NCI-H187 treated with DMSO at 0.1 percent for 48 hours (cell line): ENCODE measurements at places on chromosomes 3 and 15.

DNA sequence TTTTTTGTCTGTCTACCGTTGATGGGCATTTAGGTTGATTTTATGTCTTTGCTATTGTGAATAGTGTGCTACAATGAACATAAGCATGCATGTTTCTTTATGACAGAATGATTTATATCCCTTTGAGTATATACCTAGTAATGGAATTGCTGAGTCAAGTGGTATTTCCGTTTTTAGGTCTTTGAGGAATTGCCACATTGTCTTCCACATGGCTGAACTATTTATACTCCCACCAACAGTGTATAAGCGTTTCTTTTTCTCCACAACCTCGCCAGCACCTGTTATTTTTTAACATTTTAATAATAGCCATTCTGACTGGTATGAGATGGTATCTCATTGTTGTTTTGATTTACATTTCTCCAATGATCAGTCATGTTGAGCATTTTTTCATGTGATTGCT, 89.6 kb upstream of the GALNT15 start:
- no peak for DNase-seq

GRCh38 chr3:112038863-112039262, 4.3 kb downstream of the TMPRSS7 start:
- no peak for DNase-seq

DNA sequence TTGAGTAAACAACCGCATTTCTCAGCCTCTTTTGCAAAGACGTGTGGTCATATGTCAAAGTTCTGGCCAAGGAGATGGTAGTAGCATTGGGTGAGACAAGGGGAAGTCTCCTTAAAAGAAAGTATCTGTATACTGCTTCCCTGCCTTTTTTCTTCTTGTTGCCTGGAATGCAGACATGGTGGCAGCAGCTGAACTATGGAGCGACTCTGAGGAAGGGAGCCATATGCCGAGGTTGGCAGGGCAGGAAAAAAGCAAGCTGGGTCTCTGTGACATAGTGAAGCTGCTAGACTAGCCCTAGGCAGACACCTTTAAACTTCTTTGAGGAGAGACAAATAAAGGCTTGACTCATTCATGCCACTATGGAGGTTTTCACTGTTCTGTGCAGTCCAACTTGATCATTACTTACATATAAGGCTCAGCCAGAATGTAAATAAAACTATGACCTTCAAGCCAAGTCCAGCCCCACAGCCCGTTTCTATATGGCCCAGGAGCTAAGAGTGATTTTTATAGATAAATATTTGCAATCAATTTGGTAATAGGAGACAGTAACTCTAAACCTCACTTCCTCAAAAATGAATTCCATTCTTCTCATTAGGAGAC, 30.6 kb upstream of the PRICKLE2 start:
- DNase-seq: no peak

GRCh38 chr3:114519415-114519814, 225.6 kb downstream of the TIGIT start:
- no peak for DNase-seq
